Hindlimb muscle (tissue), 1 donor: ENCODE measurements at places on chromosomes 5 and 9.

GRCh38 chr5:171951218-171951617 is 55.2 kb downstream of the FBXW11 start:
- DNase-seq: no peak

DNA sequence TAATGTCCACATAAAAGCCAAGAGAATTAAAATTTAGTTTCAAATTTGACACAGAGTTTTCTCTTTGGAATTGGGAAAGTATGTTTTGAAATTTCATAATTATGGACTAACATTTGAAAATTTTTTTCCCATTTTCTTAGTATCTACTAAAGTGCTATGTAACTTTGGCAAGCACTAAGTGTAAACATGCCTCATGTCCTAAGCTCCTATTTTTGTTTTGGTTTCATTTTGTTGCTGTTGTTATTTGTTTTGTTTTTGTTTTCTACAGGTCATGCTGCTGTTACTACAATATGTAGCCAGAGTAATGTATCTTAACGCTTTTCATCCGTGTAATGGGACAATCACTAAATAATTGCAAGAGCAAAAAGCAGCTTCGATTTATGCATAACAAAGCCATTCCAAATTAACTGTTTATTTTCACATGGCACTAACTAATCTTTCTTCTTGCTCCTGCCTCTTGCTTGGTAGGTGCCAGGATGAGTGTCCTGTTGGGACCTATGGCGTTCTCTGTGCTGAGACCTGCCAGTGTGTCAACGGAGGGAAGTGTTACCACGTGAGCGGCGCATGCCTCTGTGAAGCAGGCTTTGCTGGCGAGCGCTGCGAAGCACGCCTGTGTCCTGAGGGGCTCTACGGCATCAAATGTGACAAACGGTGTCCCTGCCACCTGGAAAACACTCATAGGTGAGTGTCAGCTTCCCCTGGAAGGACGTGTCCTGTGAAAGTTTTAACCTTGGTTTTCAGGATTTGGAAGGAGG is 107.3 kb upstream of the PRRC1 start:
- no peak for DNase-seq

- DNase-seq: no peak
These were observed 33.8 kb upstream of the NEURL1B start for GRCh38 chr5:172607213-172607793.

DNA sequence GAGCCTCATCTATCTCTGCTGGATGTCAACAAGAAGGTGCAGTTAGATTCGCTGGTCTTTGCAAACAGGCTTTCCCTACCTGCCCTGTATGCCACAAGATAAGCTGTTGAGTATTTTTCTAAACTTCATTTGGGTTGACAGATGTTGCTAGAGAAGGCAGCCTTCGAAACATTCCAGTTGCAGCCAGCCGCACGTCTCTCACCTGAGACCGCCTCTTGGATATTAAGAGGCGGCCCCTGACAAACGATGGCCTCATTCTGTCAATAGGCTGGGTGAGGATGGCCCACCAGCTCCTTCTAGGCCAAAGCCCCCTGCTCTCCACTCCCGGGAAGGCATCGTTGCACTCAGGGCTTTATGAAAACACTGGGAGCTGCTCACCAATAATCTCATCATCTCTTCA is 181.6 kb downstream of the DAB2IP start:
- DNase-seq: no peak

DNA sequence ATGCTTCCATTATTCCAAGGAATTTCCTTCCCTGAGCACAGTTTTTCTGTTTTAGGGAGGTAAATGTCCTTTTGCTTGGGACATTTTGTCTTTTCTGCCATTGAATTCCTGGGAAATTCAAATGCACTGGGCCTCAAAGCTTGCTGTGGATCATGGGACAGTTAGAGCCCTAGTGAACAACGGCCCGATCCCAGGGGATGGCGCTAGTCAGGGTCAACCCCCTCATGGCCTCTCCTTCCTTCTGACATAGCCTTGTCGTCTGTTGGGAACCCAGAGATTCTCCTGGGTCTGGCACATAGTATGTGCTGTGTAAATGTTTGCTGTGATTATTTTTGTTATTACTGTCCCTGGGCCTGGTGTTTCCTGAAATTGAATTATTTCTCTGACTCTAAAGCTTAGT is 30.7 kb upstream of the COL15A1 start:
- DNase-seq: no peak

- no peak for DNase-seq
These were observed 49.5 kb downstream of the KLF4 start for GRCh38 chr9:107439991-107440456.

GRCh38 chr5:149271195-149271715 is 404 bp upstream of the AFAP1L1 start:
- DNase-seq: no peak

DNA sequence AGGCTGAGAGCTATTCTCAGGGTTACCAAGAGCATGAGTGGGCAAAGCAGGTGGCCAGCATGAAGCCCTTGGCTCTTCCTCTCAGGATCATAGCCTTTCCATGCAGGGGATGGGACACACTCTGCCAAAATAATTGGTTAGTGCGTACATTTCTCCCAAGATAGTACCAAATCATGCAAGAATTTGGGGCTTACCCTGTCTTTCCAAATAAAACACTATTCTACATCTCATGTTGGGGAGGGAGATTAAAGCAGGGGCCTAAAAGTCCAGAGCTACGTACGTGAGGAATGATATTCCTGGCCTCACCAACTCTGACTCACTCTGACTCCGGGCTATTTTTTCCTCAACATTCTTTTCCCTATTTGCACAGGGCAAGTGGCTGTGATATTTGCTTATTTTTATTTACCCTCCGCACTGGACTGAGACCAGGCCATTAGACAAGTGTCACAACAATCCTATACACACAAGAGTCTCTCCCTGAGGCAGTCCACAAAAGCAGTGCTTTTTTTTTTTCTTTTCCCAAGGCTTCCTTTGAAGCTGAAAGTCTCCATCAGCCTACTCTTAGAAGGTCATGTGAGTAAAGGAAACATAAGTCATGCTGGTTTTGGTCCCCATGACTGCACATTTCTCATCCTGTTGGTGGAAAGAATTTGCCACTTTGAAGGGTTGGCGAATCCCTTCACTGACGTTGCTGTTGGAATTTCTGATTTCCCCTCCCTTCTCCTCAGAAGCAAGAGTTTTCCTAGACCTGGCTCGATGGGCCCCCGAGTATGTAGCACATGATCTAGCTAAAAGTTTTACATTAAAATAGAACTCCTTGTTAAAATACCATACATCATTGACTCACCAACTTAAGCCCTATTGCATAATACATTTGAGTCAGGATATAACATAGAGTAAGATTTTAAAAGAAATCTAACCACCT is 40.0 kb downstream of the TMEM252 start:
- no peak for DNase-seq

DNA sequence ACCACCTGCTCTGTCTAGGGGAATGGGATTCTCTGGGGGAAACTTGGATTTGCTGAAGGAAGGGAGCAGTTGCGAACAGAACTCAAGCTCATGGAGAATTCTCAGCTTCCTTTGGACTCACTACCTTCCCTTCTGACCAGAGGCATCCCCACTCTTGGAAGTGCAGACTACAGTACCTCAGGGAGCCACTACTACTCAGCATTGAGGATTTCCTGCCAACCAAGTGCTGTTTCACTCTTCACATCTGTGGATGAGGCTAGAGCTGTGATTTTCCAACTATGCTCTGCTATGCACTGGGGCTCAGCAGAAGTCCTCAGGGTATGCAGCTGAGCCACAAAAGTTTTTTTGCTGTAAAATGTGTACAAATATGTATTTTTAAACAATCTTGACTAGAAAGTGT is 43.9 kb downstream of the MACROH2A1 start:
- DNase-seq: no peak

DNA sequence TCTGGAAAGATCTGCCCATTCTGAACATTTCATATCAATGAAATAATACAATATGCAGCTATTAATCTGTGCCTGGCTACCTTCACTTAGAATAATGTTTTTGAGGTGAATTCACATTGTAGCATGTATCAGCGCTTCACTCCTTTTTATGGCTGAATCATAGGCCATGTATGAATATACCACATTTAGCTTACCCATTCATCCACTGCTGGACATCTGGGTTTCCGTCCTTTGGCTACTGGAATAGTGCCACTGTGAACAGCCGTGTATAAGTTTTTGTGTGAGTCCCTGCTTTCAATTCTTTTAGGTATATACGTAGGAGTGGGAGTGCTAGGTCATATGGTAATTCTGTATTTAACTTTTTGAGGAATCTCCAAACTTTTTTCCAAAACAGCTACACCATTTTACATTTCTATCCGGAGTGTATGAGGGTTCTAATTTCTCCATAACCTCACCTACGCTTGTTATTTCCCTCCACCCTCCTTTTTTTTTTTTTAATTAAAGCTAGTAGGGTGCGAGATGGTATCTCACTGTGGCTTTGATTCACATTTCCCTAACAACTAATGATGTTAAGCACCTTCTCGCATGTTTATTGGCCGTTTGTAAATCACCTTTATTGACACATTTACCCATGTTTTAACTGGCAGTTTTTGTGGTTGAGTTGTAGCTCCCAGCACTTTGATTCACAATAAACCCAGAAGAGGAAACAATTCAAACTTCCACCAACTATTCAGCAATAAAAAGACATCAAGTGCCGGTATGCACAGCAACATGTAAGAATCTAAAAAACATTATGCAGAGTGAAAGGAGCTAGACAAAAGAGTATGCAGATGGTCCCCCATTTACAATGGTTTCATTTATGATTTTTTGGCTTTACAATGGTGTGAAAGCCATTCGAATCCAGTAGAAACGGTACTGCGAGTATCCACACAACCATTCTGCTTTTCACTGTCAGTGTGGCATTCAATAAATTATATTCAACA is 8.1 kb downstream of the SEMA4D start:
- DNase-seq: no peak

DNA sequence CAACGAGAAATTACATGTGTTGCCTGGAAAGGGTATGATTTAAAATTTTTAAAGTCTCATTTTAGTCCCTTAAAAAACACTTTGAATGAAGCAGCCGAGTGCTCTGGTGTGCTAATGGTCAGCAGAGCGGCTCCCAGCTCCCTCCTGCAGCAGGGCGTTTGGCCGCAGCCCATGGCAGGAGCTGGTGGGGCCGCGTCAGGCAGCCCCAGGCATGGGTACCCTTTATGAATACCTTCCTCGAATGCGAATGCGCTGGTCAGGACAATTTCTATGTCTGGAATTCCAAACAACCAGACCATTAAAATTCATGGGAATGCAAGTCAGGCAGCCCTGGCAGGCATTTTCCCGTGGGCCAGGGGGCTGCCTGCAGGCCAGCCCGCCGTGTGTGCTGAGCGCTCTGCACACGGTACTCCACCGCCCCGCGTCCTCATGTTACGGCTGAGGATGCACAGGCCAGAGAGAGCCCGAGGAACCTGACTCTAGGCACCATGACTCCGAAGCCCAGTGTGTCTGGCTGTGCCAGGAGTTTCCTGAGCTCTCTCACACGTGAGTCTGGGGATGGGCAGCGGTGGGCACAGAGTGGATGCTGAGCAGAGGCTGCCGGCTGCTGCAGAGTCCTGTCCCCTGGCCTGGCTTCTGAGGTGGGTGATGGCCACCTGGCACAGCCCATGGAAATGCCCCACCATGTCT is 123.7 kb downstream of the WNK2 start:
- DNase-seq: no peak

DNA sequence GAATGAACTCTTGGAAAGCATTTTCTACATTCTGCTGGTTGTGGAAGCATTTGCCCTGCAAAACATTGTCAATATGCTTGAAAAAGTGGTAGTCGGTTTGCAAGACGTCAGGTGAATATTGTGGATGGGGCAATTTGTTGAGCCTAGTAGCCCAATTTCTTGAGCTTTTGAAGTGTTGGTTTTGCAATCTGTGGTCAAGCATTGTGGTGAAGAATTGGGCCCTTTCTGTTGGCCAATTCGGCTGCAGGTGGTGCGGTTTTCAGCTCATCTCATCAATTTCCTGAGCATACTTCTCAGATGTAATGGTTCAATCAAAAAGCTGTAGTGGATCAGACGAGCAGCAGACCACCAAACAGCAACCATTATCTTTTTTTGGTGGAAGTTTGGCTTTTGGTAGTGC is 426.8 kb upstream of the CDH9 start:
- no peak for DNase-seq

DNA sequence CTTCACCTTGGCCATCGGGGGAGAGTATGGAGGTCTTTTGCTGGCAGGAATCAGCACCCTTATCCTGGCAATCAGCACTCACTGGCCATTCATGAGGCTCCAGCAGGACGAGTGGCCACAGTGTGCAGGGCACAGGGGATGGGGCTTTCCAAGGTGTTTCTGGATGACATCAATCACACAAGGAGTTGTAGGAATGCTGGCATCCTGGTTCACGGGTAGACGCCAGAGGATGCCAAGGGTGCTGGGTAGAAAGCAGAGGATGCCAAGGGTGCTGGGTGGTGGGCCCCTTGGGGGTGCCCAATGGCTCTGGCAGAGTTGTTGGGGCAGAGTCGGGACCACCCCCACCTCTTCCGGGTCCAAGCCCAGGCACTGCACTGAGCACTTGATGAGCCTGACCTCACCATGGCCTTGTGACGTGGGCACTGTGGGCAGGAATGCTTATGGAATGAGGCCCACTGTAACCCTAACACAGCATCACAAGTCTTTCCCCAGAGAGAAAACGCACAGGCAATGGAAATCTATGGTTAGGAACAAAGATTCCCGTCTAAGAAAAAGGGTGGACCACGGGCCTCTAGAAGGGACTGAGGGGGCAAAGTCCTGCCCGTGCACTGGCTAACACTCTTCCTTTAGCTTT is 29.1 kb downstream of the CEL start:
- DNase-seq: no peak

DNA sequence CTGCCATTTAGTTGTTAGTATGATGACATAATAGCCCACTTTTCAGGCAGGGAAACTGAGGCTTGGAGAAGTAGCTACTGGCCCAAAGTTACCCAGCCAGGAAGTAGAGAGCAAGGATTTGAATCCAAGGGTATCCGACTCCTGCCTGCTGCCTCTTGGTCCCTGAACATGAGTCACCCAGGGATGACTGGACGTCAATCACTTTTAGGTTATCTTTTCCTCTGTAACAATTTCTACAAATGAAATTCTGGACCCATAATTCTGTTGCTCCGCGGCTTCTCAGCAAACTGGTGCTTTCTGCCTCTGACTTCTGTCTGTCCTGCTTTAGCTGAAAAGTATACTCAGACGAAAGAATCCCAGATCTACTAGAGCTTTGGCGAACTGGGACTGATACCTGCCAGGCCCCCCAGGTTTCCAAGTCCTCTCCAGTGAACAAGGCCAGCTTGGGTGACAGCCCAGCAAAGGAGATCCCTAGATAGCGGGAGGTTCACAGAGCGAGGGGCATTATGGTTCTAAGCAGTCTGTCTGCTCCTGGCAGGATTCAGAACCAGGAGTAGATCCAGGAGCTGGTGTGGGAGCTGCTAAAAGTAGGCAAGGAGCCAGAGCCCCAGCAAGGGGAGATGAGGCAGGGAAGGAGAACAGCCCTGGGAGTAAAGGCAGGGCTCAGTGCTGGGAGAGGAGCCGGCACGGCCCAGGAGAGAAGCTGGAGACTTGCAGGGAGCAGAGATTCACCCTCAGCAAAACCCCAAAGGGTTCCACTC is 20.6 kb downstream of the OLFML2A start:
- no peak for DNase-seq

GRCh38 chr5:3490957-3491507 is 104.6 kb upstream of the IRX1 start:
- DNase-seq: no peak
